ENCODE measurements at places on chromosomes 5 and 9. TPM values are rescaled to one million over a fixed set of nuclear protein-coding genes. Genes with fewer than 3 reads are reported as not detected.

DNA sequence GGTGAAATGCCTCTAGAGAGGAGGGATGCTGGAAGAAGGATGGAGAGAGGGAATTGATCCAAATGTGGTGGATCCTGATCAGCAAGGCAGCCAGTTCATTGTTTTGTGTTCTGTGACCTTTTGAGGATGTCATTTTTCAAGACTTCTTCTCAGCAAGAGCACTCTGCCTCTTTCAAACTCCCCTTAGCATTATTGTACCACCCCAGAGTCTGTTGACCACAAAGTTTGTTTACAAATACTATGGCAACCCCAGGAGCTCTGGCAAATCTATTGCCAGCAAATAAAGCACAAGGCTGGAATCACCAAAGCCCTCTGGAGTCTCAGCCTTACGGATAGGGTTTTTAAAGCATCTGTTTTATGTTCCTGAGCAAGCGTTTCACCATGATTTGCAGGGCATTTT lies 76.2 kb upstream of the SLC1A3 start:
- no peak for DNase-seq

- DNase-seq = no peak
These were observed 56.6 kb downstream of the ADAM19 start for GRCh38 chr5:157518963-157519362.

GRCh38 chr5:5341531-5342292 lies 80.8 kb upstream of the ICE1 start:
- DNase-seq = no peak

DNA sequence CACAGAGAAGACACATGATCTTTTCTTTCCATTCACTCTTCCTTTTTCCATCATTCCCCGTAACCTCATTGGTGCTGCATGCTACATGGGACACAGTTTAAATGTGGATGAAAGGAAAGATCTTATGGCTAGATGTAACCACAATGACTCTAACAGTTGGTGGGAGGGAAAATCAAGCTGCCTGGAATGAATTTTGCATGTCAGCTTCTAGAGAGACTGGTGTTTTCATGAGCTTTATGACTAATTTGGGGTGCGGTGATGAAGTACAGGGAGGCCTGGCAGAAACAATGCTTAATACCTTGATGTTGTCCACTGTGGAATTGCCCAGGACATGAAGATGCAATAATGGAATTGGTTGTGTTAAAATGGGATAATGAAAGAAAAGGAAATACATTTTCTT lies 55.9 kb upstream of the MYO10 start:
- no peak for DNase-seq

DNA sequence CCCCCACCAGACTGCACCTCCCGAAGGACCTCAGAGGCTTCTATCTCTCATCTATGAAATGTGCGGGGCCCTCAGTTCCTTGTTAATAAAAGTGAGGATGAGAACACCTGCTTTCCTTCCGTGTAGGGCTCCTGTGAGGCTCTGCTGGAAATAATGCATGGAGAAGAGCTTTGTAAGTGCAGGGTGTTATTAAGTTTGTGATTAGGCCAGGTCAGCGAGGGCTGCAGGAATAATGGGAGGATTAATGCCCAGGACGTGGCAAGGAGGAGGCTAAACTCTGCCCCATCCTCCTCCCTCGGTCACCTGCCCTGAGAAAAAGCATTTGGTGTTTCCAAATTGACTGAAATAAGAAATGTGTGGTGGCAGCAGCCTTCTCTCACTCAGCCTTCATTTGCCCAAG lies 83.5 kb upstream of the HSPA9 start:
- no peak for DNase-seq

BRINP1 gene
- 0.86 TPM for total RNA-seq

DDX4 gene
- total RNA-seq = not detected

C5orf58 gene
- not detected for total RNA-seq

DAB2 gene
- 9.5 TPM for total RNA-seq

Measured in neural crest cell (in vitro differentiated cells).